ENCODE measurements at places on chromosomes 12 and 14. TPM values are rescaled to one million over a fixed set of nuclear protein-coding genes. Genes with fewer than 3 reads are reported as not detected.

INHBC gene
- total RNA-seq = not detected

GRCh38 chr12:55250944-55251343 lies 6.5 kb downstream of the OR6C74 start:
- no peak for DNase-seq

GRCh38 chr12:66268562-66268961 lies 33.7 kb upstream of the HELB start:
- no peak for DNase-seq

DNA sequence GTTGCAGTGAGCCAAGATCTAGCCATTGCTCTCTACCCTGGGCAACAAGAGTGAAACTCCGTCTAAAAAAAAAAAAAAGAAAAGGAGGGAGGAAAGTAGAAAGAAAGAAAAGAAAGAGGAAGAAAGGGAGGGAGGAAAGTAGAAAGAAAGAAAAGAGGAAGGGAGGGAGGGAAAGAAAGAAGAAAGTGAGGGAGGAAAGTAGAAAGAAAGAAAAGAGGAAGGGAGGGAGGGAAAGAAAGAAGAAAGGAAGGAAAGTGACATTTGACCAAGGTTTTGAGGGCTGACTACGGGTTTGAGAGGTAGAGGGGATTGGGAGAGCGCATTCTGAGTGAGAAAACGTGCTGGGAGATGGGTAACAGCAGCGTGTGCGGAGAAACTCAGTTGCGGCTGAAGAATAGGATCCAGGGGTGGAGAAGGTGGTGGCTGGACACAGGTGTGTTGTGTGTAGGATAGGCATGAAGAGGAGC lies 521 bp upstream of the PAPLN start:
- no peak for DNase-seq

DNA sequence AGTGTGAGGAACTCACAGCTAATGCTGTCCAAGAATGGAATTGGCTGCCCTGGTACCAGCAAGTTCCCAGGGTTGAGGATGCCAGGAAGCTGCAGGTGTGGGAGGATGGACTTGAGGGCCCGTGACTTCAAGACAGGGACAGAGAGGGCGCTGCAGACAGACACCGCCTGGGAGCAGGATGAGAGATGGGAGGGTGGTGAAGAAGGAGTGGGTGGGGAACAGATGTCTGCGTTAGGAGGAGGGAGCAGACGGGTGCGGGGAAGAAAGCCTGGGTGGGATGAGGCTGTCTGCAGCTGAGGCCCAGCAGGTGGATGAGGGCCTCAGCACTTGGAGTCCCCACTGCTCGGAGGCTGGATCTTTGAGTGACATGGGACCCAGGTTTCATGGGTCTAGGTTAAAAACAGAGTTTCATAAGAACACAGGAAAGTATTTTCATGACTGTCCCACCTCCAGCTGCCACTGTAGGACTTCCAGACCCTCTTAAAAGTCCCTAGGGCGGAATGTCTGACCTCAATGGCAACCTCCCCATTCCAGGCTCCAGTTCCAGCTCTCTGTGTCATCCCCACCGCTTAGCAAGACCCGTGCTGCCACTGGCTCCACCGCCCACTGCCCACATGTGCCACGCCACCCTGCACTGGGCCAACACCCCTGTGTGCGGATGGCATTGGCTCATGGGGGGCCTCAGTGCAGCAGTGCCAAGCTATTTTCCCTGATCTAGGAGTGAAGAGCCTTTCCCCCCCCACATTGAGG lies 70.3 kb upstream of the SCN8A start:
- no peak for DNase-seq

DNA sequence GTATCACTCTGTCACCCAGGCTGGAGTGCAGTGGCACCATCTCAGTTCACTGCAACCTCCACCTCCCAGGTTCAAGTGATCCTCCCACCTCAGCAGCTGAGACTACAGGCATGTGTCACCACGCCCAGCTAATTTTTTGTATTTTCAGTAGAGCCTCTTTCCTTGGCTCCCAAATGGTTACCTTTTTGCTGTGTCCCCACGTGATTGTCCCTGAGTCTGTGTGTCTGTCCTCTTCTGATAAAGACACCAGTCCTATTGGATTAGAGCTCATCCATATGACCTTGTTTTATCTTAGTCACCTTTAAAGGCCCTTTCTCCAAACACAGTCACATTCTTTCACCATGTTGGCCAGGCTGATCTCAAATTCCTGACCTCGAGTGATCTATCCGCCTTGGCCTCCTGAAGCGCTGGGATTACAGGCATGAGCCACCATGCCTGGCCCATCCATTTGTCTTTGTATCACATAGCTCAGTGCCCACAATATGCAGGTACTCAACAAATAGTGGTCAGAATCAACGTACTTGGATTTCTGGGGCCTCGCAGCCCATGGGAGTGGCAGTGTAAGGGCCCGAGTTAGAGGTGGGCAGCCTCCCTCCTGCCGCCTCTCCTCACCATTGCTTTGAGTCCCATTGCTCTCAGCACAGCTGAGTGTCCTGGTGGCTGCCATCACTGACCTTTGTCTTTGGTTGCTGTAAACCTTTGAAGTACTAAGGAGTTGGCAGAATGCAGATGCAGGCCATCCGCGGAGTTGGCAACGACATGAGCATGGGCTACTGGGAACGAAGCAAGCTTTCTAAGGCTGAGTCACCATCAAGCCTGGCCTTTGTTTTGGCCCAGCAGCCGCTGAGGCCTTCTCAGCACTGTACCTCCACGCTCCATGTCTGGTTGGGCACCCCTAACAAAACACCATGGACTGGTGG lies 9.3 kb downstream of the TPCN1 start:
- no peak for DNase-seq

- peak; percentile 92 for DNase-seq
Observed at GRCh38 chr14:100662879-100663760, 63.6 kb upstream of the DLK1 start.
